Dermis blood vessel endothelial cell (primary cell): ENCODE measurements at places on chromosomes 12 and 14. TPM values are rescaled to one million over a fixed set of nuclear protein-coding genes. Genes with fewer than 3 reads are reported as not detected.

Gene MLF2
- total RNA-seq, result 107 and 161 TPM in 2 replicates

Gene FAM181A
- total RNA-seq, result not detected in 2 replicates

- no peak for DNase-seq
These were observed 55.0 kb downstream of the ANAPC7 start for GRCh38 chr12:110348431-110349059.

DNA sequence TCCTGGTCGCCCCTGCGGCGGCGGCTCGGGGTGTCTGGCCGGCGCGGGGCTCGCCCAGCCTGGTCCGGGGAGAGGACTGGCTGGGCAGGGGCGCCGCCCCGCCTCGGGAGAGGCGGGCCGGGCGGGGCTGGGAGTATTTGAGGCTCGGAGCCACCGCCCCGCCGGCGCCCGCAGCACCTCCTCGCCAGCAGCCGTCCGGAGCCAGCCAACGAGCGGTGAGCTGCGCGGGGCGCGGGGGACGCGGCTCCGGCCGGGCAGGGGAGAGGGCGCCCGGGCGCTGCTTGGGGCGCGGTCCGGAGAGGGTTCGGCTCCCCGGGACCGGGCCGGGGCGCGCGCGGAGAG is at the start of gene LGALS3:
LGALS3 (plus strand) TSS at position 167 of the 342 bp plus-strand sequence. CDS start 8,122 bp downstream, outside the sequence.
- peak; percentile 59 for DNase-seq
